Hippocampal formation (tissue), 2 donors: ENCODE measurements at places on chromosomes 6 and 20.

GRCh38 chr6:56729719-56730118 lies 87.0 kb upstream of the DST start:
- no peak for DNase-seq

DNA sequence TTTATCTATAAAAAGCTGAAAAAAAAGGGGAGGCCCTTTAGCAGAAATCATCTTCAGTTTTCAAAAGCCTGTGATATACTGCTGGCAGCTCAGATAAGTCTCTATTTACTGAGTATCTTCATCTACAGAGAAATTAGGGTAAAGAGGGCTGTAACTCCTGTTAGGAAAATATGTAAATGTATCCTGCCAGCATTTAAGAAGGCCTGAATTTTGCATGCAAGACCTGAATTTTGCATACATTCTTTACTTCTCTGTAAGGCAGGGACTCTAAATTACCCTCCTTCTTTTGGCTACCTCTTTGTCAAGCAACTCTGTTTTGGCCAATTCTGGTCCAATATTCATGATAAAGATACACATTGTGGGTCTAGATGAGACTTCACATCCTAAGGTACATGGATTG lies 150.6 kb upstream of the SPACA1 start:
- DNase-seq = no peak

- DNase-seq = no peak
Measured at GRCh38 chr6:49325891-49326290, 137.2 kb downstream of the MMUT start.

- DNase-seq = no peak
Measured at GRCh38 chr6:88369262-88369661, 203.1 kb upstream of the CNR1 start.

DNA sequence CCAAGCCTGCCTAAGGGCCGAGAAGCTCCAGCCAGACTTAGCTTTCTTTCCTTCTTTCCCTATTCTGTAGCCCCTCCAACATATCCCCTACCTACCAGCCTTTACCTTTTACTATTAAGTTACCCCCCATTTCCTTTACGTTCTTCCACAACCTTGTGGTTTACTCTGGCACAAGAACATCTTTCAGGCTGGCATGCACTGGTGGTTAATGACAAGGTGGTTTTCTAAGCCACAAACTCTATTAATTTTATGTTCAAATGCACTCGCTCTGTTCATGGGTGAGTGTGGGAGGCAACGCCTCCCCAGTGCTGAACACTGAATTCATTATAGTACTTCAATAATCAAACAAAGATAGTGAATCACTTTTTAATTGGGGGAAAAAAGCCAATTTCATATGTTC lies 64.4 kb downstream of the TRERF1 start:
- no peak for DNase-seq

GRCh38 chr20:49937027-49937929 lies 1.1 kb downstream of the RNF114 start:
- DNase-seq = no peak

GRCh38 chr6:114096561-114097172 lies 125.7 kb upstream of the HDAC2 start:
- peak; percentile 69 for DNase-seq

DNA sequence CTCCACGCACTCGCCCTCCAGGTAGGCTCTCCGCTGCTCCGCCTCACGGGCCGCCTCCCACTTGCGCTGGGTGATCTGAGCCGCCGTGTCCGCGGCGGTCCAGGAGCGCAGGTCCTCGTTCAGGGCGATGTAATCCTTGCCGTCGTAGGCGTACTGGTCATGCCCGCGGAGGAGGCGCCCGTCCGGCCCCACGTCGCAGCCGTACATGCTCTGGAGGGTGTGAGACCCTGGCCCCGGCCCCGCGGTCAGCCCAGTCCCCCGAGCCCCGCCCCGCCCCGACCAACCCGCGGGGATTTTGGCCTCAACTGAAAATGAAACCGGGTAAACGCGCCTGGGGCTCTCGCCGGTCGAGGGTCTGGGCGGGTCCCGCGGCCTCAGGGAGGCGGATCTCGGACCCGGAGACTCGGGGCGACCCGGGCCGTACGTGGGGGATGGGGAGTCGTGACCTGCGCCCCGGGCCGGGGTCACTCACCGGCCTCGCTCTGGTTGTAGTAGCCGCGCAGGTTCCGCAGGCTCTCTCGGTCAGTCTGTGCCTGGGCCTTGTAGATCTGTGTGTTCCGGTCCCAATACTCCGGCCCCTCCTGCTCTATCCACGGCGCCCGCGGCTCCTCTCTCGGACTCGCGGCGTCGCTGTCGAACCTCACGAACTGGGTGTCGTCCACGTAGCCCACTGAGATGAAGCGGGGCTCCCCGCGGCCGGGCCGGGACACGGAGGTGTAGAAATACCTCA lies 598 bp downstream of the HLA-B start:
- no peak for DNase-seq

DNA sequence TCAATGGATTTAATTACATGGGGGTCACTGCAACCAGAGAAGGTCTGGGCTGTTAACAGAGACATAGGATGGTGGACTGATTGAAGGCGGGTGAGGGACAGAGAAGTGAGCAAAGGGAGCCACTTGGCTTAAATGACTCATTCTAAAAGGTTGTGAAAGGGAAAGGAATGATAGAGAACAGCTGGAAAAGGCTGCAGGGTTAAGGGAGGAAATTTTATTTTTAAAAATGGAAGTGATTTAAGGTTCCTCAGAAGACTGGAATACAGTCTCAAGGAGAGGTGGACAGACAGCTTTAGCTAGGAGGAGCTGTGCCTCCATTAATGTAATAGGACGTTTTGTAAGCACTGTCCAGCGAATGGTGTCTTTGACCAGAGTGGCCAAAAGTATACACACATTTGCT lies 46.7 kb downstream of the RGS17 start:
- no peak for DNase-seq

- DNase-seq = peak; percentile 5
Measured at GRCh38 chr20:45998761-45999160, 9.9 kb upstream of the MMP9 start.

DNA sequence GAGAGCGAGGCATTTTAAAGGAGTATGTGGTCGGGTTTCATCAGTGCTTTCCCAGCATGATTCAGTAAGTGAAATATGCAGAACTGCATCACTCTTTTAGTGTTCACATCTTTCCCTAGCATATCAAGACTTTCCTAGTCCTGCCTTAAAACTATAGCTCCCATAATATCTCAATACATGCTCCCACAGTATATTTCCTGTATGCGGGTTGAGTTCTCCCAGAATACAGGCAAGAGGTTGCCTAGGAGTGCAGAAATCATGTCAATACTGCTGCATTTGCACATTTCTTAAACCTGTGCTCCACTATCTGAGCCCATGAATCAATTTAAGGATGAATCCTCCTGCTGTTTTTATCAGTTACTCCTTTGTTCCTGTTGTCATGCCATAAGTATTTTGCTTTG lies 386.6 kb upstream of the SLC35B3 start:
- DNase-seq = no peak

DNA sequence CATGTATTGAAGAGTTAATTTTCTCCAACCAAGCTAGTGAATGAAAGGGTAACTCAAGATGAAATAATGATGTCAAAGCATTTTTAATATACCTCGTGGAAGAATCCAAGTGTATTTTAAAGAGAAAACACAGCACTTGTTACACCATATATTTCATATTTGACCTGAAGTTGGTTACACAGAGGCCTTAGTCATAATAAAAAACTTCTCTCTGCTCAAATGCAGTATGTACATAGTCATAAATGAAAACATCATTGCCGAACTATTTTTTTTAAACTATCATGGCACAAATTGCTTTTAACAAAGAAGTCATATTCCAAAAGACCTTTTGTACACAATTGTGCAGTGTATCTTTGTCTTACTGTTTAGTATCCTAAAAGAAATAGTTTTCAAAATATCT lies 43.0 kb downstream of the BACH2 start:
- no peak for DNase-seq

DNA sequence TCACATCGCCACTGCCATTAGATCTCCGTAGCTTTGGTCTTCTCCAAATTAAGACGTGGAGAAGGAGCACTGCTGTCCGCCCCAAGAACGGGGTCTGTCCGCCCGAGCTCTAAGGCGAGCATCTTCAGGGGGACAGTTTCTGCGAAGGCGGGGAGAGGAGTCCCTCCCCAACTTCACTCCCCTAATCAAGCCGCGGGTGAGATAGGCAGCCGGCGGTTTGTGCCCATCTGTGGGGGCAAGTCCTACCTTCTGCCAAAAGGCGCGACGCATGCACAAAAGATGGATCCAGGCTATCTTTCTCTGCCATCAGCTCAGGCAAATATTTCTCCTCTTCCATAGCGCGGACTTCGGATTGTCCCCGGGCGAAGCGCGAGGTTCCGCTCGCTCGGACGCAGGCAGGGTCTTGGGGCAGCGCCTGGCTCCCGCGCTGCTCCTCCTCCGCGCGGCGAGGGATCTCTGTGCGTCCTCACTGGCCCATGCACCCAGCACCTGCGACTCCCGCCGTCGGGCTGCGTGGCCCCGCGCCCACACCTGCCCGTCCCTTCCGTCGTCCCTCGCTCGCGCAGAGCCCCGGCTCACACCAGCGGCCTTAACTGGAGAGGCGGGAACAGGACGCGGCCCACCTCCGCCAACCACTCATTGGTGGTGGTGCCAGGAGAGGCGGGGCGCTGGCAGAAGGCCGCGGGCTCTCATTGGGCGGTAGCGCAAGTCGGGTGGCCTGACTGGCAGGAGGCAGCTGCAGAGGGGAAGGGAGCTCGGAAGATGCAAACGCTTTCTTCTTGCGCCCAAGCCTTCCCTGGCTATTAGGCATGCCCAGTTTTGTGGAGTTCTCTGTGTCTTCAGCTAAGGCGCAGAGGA lies at the start of gene KHDRBS2:
Gene KHDRBS2, minus strand, starts transcription at position 614 of the 858 bp plus-strand sequence.
- peak; percentile 90 for DNase-seq

DNA sequence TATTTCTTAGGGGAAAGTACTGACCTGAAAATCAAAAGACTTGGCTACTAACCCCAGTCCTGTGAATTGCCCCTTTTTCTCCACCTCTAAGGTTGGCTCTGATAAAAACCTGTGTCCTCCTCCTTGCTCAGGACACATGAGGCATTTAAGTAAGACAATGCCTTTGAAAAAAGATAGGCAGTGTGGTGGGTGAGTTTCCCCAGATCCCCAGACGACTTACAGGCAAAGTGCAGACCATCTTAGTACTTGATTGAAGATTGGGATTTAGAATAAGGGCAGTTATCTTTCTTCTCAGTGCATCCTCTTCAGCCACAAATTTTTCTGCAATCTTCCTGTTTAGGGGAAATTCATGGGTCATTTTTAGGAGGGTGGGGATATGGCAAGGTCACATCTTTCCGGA lies 87.8 kb downstream of the KIZ start:
- no peak for DNase-seq

GRCh38 chr6:73985891-73986290 lies 289.9 kb downstream of the CD109 start:
- no peak for DNase-seq

DNA sequence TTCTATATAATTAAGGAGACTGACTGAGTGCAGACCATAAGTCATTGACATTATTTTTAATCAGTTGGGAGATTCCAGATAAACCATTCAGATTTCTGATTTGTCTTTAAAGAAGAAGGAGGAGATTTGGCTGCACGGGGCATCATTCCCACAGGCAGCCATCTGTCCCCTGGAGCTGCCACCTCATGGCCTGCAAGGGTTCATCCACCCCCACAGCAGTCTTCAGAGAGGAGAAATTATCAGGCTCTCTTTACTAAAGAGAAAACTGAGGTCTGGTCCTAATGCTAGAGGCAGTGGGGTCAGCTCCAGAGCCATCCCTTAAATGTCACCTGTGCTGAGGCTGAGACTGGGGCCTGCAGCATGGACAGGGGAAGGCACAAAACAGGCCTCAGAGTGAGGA lies 501.3 kb upstream of the SULF2 start:
- no peak for DNase-seq

DNA sequence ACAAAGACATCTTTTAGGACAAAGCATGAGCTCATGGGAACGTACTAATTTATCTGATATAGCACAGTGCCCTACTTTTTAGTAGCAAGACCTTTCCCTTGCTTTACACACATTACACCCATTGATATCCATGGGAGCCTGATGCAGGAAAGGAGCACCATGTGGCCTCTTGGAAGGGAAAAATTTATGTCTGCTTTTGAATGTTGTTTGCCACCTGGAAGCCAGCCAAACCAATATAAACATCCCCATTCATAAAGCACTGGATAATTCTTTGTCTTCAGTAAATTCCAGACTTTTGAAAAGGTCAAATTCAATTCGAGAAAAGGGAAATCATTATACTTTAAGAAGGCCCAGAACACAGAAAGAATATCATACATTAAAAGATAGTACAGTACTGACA lies 152.3 kb upstream of the BEND6 start:
- no peak for DNase-seq

GRCh38 chr20:49572857-49573256 lies 4.9 kb upstream of the PTGIS start:
- DNase-seq = no peak

- DNase-seq = no peak
Measured at GRCh38 chr6:122798099-122798641, 9.1 kb downstream of the SMPDL3A start.

DNA sequence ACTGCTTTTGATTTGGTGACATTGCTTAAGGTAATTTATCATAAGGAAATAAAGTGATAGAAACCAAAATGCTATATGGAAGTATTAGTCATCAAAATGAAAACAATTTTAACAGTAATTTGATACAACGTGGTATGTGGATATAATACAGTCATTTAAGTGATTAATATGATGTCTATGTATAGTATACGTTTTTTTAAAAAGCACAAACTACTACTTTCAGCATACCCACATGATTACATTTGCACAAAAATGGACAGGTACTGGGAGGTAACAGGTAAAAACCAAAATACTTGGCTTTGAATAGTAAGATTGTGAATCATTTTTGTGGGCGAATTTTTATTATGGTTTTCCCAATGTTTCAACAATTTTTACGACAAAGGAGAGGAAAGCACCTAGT lies 97.6 kb downstream of the OGFRL1 start:
- DNase-seq = no peak

- peak; percentile 48 for DNase-seq
Measured at GRCh38 chr6:14799928-14800327, 445.9 kb upstream of the JARID2 start.

GRCh38 chr6:8275667-8276066 lies 159.7 kb downstream of the SLC35B3 start:
- DNase-seq = no peak

DNA sequence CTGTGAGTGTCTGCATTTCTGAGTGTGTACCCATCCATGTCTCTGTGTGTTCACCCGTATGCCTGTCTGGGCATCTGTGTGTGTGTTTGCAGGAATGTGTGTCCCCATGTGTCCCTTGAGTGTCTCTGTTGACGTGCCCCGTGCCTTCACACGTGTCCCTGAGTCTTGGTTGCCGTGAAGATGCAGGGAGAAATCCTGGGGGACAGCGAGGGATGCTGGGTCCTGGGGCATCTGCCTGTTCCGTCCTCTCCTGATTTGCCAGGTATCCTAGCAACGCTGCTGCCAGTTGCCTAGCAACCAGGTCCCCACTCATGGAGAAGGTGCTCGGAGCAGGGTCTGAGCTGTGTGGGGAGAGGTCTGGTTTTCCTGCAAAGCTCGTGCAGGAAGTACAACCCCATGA lies 6.0 kb upstream of the LKAAEAR1 start:
- DNase-seq = no peak

DNA sequence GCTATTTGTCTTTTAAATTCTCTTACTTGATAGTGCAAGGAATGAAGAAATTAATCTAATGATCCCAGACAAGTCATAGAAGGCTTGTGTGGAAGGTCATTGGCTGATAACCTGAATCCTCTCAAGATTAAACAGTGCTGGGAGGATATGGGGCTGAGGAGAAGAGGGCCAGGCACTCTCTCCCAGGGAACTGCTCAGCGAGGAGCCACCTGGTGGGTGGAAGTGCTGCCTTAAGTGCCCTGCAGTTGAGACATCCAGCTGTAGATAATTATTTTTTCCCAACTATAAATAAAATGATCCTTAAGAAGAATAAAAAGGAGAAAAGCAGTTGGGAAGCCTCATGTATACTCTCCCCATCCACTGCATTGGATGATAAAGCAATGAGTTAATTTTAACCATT lies 47.9 kb downstream of the BTBD3 start:
- no peak for DNase-seq
